ENCODE measurements at places on chromosomes 12 and 14. TPM values are rescaled to one million over a fixed set of nuclear protein-coding genes. Genes with fewer than 3 reads are reported as not detected.
A peak's percentile ranks its signal among the peaks of the same experiment; 100 is the strongest.

Gene CACNA2D4
- total RNA-seq, result 5.5 TPM

DNA sequence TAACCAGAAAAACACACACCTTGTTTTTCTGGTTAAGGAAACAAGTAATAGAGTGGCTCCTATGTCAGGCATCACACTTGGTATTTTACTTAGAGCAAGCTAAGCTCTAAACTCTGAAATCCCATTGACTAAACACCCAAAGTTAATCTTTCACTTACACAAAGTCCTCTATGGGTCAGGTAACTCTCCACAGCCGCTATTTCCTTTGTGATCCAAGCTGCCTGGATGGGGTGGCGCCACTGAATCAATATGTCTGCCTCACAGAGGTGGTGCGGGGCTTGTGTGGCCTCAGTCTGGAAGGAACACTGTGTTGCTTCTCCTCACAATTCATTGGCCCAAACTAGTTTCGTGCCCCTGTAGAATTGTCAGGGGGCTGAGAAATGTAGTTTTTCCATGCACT, 160.0 kb upstream of the E2F7 start:
- no peak for DNase-seq
- no peak overlapping the region for H3K4me3 ChIP-seq
- no peaks in the 10 kb centered on the region for H3K36me3 ChIP-seq

Gene KRT8
- 223 TPM for total RNA-seq

- H3K27me3 ChIP-seq, result no peaks in the 10 kb centered on the region
- H3K4me1 ChIP-seq, result peaks cover 6% of the 10 kb centered on the region
- no peak overlapping the region for H3K4me3 ChIP-seq
- H3K27ac ChIP-seq, result no peak overlapping the region
These were observed 558.2 kb upstream of the MIS18BP1 start for GRCh38 chr14:45811155-45811554.

DNA sequence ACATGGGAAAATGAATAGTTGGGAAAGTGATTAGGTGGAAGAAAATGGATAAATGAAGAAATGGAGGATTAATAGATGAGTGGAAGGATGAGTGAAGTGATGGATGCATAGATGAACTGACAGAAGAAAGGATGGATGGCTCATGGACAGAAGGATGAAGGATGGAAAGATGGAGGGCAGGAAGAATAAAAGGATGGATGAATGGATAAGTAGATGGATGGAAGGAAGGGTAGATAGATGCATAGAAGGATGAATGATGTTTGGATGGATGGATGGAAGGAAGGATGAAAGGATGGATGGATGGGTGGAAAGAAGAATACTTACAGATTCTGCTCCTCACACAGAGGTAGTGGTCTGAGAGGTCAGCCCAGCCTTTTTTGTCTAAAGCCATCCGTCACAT, 35.8 kb upstream of the CHGA start:
- H3K36me3 ChIP-seq, result no peaks in the 10 kb centered on the region
- DNase-seq, result no peak
- H3K27ac ChIP-seq, result no peak overlapping the region
- H3K4me3 ChIP-seq, result no peak overlapping the region

GRCh38 chr12:86376052-86376451, 119.9 kb upstream of the MGAT4C start:
- no peaks in the 10 kb centered on the region for H3K4me1 ChIP-seq
- H3K36me3 ChIP-seq, result no peaks in the 10 kb centered on the region
- no peaks in the 10 kb centered on the region for H3K27me3 ChIP-seq
- no peak overlapping the region for H3K27ac ChIP-seq
- H3K4me3 ChIP-seq, result no peak overlapping the region
- no peak for DNase-seq

GRCh38 chr12:121579190-121579791, 1.5 kb downstream of the KDM2B start:
- DNase-seq, result peak; percentile 75
- peak overlapping the region; percentile 87 for H3K27ac ChIP-seq

Gene BEGAIN
- total RNA-seq, result 1.5 TPM

GRCh38 chr12:54560374-54560858, 11.0 kb downstream of the PDE1B start:
- H3K27me3 ChIP-seq, result peaks cover 6% of the 10 kb centered on the region
- peak overlapping the region; percentile 45 for H3K4me3 ChIP-seq
- H3K36me3 ChIP-seq, result no peaks in the 10 kb centered on the region

- H3K4me1 ChIP-seq, result peaks cover 12% of the 10 kb centered on the region
- H3K36me3 ChIP-seq, result no peaks in the 10 kb centered on the region
- H3K27me3 ChIP-seq, result peaks cover 53% of the 10 kb centered on the region
- H3K27ac ChIP-seq, result no peak overlapping the region
These were observed 20.6 kb downstream of the BEGAIN start for GRCh38 chr14:100566586-100566985.

DNA sequence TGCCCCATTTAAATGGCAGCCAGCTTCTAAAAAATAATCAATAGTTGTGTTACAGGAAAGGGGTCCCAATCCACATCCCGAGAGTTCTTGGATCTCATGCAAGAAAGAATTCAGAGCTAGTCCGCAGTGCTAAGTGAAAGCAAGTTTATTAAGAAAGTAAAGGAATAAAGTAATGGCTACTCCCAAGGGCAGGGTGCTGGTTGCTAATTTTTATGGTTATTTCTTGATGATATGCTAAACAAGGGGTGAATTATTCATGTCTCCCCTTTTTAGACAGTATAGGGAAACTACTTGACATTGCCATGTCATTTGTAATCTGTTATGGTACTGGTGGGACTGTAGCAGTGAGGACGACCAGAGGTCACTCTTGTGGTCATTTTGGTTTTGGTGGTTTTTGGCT, 591.3 kb downstream of the LRFN5 start:
- DNase-seq, result no peak
- H3K36me3 ChIP-seq, result no peaks in the 10 kb centered on the region
- H3K27ac ChIP-seq, result no peak overlapping the region
- no peaks in the 10 kb centered on the region for H3K4me1 ChIP-seq
- H3K4me3 ChIP-seq, result no peak overlapping the region

DNA sequence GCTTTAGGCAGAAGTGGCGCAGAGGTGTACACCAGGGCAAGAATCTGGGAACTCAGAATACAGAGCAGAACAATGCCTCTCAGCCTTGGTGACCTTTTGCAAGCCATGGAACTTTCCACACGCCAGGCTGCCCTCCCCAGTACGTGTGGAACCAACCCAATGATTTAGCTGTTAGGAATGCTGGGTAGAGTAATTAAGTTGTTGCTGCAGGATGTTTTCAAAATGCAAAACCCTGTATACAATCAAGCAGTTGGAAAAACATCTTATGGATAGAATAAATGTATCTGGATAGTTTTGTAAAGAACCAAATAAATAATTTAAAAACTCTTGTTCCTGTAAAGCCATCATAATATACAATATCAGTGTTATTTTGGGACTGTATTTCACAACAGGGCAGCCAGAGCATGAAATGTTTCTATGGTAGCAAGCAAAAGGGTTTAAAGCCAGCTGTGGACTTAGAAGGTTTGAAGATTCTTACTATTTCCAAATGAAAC, 19.4 kb downstream of the PPP1R36 start:
- DNase-seq, result no peak
- H3K27me3 ChIP-seq, result no peaks in the 10 kb centered on the region
- H3K36me3 ChIP-seq, result no peaks in the 10 kb centered on the region
- peaks cover 4% of the 10 kb centered on the region for H3K4me1 ChIP-seq
- H3K4me3 ChIP-seq, result no peak overlapping the region

Gene RD3L
- not detected for total RNA-seq

Gene HSPB8
- 70.0 TPM for total RNA-seq

- no peak overlapping the region for H3K4me3 ChIP-seq
- H3K4me1 ChIP-seq, result peaks cover 2% of the 10 kb centered on the region
- H3K36me3 ChIP-seq, result peaks cover 9% of the 10 kb centered on the region
- no peaks in the 10 kb centered on the region for H3K27me3 ChIP-seq
These were observed 220.3 kb downstream of the FBXL14 start for GRCh38 chr12:1373901-1374735.

Gene SDR9C7
- total RNA-seq, result not detected

Gene ZFYVE26
- total RNA-seq, result 42.9 TPM

Gene ASB2
- 3.2 TPM for total RNA-seq

- no peak for DNase-seq
- H3K27me3 ChIP-seq, result peaks cover 5% of the 10 kb centered on the region
- H3K4me3 ChIP-seq, result no peak overlapping the region
- H3K4me1 ChIP-seq, result no peaks in the 10 kb centered on the region
- H3K36me3 ChIP-seq, result no peaks in the 10 kb centered on the region
- no peak overlapping the region for H3K27ac ChIP-seq
These were observed 941 bp upstream of the STAB2 start for GRCh38 chr12:103586132-103586531.

GRCh38 chr12:56451147-56451546, 1.9 kb upstream of the TIMELESS start:
- no peaks in the 10 kb centered on the region for H3K36me3 ChIP-seq
- DNase-seq, result no peak
- no peak overlapping the region for H3K4me3 ChIP-seq
- no peak overlapping the region for H3K27ac ChIP-seq

DNA sequence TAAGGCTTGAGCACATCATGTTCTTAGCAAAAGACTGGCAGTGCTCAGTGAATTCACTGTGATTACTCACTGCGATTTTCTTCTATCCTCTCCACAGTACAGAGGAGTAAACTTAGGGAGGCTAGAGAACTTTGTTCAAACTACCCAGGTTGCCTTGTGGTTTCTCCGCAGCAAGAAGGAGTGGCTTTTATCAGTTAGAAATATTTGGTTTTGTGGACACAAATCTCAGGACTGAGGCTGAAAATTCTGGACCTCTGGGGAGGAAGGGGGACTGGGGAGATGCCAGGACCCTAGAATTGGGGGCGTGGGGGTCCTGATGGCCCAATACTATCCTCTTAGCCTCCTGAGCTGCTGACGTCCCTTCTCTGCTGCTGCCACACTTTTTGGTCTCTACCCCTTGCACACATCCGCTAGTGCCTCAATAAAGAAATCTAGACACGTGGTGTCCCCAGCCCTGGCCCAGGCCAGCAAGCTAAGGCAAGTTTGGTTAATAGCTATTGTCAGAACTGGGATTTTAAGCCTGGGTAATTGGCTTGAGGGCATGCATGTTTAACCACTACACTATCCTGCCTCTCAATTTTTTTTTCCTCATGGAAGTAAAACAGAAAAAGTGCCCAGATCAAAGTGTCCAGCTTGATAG, 842 bp downstream of the OAS2 start:
- DNase-seq, result no peak
- H3K36me3 ChIP-seq, result no peaks in the 10 kb centered on the region
- peaks cover 8% of the 10 kb centered on the region for H3K4me1 ChIP-seq
- H3K4me3 ChIP-seq, result peak overlapping the region; percentile 63
- H3K27ac ChIP-seq, result peak overlapping the region; percentile 88

GRCh38 chr12:127260999-127261398, 1006.0 kb upstream of the TMEM132C start:
- no peak overlapping the region for H3K4me3 ChIP-seq
- no peaks in the 10 kb centered on the region for H3K36me3 ChIP-seq
- no peak for DNase-seq
- no peak overlapping the region for H3K27ac ChIP-seq
- H3K4me1 ChIP-seq, result no peaks in the 10 kb centered on the region
- no peaks in the 10 kb centered on the region for H3K27me3 ChIP-seq

DNA sequence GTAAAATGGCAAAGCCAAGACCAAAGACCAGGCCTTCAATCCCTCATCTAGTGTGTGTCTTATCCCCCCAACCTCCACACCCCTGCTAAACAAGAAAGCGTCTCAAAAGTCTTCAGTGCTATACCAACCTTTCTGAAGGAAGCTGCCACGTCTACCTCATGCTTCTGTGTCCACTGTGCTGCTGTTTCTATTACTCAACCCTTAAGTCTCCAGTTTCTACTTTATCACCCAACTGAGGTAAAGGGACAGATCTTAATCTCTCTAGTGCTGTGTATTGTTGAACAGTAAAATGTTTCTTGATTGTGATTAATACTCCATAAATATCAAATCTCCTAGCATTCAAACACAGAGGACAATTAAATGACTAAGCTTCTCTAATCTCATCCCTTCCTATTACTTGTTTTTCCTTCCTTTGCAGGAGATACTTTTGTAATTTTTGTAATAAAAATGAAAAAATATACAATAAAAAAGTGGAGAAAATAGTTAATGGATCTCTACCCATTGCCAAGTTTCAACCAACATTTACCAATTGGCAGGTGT, 23.3 kb downstream of the BTBD7 start:
- no peaks in the 10 kb centered on the region for H3K36me3 ChIP-seq
- peaks cover 6% of the 10 kb centered on the region for H3K4me1 ChIP-seq
- H3K27me3 ChIP-seq, result no peaks in the 10 kb centered on the region
- DNase-seq, result no peak
- no peak overlapping the region for H3K27ac ChIP-seq
- no peak overlapping the region for H3K4me3 ChIP-seq

DNA sequence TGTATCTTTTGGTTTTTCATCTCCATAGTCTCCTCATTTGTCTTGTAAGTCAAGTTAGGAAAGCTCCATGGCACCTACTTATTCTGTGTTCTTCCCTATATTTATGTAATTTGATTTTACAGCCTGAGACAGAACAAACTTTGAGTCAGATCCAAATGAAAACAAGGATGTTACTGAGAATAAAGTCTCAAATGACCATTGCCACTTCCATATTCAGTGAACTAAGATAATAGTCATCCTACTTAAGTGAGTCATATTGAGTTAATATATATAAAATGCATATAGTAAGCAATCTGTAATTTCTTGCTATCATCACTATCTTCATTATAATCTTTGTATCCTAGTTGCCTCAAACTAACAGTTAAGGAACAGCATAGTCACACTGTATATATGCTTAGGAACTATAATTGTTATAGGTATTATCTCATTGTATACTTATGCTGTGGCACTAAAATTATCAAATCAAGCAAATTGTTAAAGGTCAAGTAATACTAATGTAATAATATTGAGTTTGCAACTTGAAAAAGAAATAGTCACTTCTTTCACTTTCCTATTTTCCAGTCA, 30.8 kb downstream of the TMTC3 start:
- DNase-seq, result no peak
- H3K27ac ChIP-seq, result no peak overlapping the region
- H3K4me3 ChIP-seq, result no peak overlapping the region

DNA sequence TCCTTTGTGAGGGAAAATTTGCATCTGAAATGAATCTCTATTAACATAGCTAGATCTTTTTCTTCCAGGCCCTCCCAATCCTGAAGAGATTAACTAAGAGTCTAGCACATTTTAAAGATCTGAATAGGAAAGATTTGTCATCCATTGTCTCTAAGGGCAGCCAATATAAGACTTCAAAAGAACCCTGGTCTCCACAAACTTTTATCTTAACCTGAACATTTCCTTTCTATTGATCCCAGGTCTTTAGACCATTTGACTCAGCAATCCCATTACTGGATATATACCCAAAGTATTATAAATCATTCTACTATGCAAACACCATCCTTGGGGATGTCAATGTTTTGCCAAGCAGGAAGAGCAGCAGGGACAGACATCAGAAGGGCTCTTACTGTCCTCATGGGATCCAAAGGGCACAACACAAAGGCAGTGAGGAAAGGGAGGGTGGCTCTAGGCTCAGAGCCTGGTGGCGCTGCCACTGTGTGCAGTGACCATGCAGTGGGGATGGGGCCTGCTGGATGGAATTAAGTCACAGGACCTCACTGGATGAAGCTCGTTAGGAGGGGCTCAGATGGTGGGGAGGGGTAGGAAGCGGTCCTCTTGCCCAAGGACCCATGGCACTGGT, 12.7 kb upstream of the BDKRB2 start:
- H3K4me3 ChIP-seq, result no peak overlapping the region
- no peaks in the 10 kb centered on the region for H3K36me3 ChIP-seq
- no peaks in the 10 kb centered on the region for H3K27me3 ChIP-seq
- no peak for DNase-seq

- H3K4me3 ChIP-seq, result no peak overlapping the region
- H3K4me1 ChIP-seq, result no peaks in the 10 kb centered on the region
- no peak overlapping the region for H3K27ac ChIP-seq
- DNase-seq, result no peak
- H3K36me3 ChIP-seq, result no peaks in the 10 kb centered on the region
- no peaks in the 10 kb centered on the region for H3K27me3 ChIP-seq
These were observed 40.3 kb downstream of the NELL2 start for GRCh38 chr12:44835641-44836379.
